Left forelimb (tissue), 1 donor: ENCODE measurements at places on chromosomes 6 and 20.

- DNase-seq = no peak
Measured at GRCh38 chr6:11460837-11461661, 76.5 kb upstream of the TMEM170B start.

GRCh38 chr6:137736048-137736818 lies 130.8 kb upstream of the TNFAIP3 start:
- no peak for DNase-seq

DNA sequence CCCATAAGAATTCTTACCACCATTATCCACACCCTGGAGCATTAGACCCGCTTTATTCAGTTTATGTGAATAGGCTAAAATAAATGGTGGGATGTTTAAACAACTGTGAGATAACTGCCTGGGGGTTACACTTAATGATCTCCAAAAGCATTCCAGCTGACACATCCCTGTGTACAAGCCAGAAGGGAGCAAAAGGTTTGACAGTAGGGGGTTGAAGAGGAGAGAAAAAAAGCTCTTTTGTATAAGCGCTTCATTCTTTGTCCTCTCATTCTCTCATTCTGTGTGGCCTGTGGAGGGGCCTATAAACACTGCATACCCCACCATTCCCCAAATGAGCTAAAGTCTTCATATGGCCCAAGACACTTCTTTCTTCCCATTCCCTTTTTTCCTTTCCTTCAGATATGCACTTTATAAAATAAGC lies 30.8 kb upstream of the COL21A1 start:
- no peak for DNase-seq

DNA sequence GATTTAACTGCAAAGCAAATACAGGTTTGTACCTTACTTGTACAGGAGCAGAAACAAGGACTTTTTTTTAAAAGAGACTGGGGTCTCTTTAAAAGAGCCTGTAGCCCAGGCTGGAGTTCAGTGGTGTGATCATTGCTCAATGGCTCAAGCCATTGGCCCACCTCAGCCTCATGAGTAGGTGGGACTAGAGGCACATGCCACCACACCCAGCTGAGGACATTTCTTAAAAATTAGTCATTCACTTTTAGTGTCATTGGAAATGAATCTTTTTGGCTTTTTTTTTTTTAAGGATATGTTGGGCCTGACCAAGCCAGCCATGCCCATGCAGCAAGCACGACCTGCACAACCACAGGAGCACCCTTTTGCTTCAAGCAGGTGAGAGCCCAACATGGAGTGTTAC lies 16.9 kb downstream of the SEC23B start:
- no peak for DNase-seq

GRCh38 chr6:150846641-150847040 lies 18.9 kb upstream of the MTHFD1L start:
- no peak for DNase-seq

GRCh38 chr20:61839912-61840778 lies 225.5 kb downstream of the TAF4 start:
- DNase-seq = no peak

GRCh38 chr20:41134362-41135186 lies 2.8 kb upstream of the PLCG1 start:
- DNase-seq = no peak

DNA sequence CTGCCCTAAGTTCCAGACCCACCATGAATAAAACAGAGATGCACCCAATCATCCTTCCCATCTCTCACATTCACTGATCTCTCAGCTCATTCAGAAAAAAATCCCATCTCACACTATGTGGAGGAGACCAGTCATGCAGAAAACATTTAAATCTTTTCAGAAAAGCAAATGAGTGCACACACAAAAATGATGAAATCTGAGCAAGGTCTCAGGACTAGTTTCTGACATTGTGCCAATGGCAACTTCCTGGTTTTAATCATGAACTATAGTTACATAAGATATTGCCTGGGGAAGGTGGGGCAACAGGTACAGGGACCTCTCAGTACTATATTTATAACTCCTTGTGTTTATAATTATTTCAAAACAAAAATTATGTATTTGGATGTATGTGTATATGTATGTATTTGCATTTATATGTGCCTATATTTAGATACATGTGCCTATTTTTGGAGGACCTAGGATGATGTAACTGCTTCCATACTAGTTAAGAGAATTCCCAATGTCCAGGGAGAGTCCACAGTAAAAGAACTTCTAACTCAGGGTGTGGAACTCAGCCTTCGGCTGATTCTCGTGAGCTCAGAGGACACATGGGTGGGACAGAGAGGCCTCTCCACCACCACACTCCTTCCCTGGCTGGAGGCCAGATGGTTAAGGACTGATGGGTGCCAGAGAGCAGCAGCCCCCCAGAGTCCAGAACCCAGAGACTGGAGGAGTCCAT lies 71.7 kb upstream of the MAP3K4 start:
- no peak for DNase-seq

DNA sequence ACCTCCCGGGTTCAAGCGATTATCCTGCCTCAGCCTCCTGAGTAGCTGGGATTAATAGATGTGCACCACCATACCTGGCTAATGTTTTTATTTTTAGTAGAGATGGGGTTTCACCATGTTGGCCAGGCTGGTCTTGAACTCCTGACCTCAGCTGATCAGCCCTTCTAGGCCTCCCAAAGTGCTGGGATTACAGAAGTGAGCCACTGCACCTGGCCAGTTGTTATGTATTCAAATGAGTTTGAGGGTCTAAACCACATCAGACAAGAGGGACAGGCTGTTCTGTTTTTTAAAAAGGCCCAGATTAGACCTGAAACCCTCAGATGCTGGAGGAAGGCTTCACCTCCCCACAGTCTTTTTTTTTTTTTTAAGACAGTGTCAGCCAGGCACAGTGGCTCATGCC lies 4.1 kb upstream of the SPAG4 start:
- no peak for DNase-seq
